Stimulated activated naive CD4-positive, alpha-beta T cell (primary cell): ENCODE measurements at places on chromosomes 5 and 9.

DNA sequence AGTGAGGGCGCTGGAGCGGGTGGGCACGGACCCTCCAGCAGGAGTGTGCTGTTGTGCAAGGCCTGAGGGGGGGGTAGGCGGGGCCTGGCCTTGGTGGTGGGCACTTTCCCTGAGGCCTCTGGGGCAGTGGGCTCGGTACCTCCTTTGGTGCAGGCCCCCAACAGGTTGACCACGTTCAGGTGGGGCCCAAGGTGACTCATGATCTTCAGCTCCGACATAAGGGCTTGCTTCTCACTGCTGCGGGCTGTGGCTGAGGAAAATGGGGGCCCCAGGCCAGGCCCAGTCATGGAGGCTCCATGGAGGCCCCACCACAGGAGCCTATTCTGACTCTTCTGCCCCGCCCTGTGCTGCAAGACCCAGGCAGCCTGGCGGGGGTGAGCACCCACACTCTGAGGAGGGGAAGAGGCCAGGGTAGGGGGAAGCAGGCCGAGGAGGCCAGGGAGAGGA is 31.5 kb downstream of the PDGFRB start:
- no peak for DNase-seq

GRCh38 chr5:181198106-181198685 is 6.8 kb downstream of the TRIM7 start:
- DNase-seq: no peak

- no peak for DNase-seq
These were observed 56.9 kb downstream of the HOMER1 start for GRCh38 chr5:79456890-79457583.

GRCh38 chr9:82543726-82544125 is 519.2 kb downstream of the RASEF start:
- DNase-seq: no peak

- no peak for DNase-seq
These were observed 31.5 kb downstream of the DDX31 start for GRCh38 chr9:132638240-132638639.

DNA sequence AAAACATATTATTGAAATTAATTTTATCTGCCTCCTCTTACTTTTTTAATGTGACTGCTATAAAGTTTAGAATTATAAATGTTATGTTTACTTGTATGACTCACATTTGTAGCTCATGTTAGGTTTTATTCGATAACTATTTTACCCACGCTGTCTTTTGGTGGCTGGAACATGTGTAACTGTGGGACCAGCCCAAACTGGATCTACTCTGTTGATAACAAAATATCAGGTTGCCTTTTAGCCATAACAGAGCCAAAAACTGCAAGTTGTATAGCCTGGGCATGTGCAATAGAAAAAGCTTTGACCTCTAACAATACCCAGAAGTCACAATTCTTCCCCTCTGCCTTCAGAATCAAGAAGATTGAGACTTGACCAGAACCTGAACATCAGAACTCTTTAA is 356.5 kb downstream of the PRELID2 start:
- no peak for DNase-seq

- no peak for DNase-seq
These were observed 7.0 kb downstream of the PDCL start for GRCh38 chr9:122821278-122821943.

DNA sequence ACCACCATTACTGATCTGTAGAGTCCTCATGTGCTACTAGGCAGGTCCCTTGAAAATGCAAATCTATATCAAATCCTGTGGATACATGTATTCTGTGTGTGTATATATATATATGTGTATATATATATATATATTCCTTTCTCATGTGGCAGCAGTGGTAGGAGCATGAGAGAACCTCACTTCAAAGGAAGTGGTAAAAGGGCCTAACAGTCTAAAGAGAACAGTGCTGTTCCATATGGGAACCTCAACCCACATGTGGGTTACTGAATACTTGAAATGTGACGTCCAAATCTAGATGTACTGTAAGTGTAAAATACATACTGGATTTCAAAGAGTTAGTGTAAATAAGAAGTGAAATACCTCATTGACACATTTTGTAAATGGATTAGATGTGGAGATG is 5.4 kb downstream of the SLC46A2 start:
- no peak for DNase-seq

DNA sequence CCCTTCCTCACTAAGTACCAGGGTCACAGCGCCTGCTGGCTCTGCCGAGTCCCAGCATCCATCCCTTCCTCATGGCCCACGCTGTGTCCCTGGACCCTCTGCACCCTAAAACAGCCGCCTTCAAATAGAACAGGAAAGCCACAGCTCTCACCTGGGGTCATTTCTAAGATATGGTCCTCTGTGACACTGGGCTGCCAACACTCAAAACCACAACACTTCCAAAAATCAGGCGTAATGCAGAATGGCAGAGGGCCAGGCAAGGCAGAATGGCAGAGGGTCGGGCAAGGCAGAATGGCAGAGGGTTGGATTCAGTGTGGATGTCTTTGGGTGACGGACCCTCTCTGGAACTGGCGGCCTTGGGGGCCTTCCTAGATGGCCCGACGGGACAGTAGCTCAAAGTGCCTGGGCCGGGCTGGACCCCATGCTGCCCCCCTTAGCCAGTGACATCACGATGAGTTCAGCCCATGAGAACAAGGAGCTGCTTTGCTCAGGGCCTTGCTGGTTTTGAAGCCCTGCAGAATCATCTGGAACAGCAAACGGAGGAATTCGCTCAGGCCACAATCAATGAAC is 35.3 kb downstream of the ZDHHC11B start:
- DNase-seq: no peak

DNA sequence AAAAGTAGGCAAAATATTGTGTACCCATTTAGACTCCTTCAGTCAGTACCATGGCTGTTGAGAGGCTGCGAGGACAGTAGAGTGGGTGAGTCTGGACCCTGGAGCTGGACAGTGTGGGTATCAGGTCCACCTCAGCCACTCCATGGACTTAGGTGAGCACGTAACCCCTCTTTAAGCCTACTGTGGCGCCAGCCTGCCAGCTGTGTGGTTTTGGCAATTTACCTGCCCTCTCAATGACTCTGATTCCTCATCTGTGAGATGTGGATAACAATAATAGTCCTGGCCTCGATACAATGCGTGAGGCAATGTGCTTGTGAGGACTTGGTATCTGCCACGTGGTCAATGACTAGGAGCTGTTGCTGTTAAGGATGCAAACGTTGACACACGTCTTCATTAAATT is 17.9 kb downstream of the SLC1A3 start:
- no peak for DNase-seq

DNA sequence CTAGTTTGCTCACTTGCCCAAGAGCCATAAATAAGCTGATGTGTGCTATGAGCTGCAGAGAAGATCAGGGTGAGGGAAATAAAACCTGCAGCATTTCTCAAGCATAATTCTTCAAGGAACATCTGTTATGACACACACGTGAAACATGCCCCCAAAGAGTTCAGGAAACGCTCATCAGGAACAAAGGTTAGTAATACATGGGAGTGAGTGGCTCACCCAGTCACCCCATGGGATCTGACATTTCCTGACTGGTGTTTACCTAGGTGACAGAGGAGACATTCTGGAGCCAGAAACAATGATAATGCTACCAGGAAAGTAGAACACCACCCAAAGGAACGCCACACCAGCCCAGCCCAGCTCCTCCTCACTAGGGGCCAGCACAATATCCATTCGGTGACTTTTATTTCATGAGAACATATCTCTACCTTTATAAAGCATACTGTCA is 66.0 kb downstream of the FRMD3 start:
- DNase-seq: no peak

DNA sequence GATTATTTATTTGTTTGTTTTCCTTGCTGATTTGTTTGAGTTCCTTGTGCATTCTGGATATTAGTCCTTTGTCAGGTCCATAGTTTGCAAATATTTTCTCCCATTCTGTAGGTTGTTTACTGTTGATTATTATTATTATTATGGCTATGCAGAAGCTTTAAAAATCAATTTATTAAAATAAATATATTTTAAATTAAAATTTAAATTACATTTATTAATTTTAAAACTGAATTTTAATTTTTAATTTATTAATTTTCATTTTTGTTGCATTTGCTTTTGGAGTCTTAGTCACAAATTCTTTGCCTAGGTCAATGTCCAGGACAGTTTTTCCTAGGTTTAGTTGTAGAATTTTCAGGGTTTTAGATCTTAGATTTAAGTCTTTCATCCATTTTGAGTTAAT is 50.9 kb downstream of the SVEP1 start:
- DNase-seq: no peak

- DNase-seq: no peak
These were observed 978.7 kb upstream of the NUDT12 start for GRCh38 chr5:104541141-104541785.

GRCh38 chr5:129902816-129903215 is 1.4 kb upstream of the CHSY3 start:
- DNase-seq: no peak

DNA sequence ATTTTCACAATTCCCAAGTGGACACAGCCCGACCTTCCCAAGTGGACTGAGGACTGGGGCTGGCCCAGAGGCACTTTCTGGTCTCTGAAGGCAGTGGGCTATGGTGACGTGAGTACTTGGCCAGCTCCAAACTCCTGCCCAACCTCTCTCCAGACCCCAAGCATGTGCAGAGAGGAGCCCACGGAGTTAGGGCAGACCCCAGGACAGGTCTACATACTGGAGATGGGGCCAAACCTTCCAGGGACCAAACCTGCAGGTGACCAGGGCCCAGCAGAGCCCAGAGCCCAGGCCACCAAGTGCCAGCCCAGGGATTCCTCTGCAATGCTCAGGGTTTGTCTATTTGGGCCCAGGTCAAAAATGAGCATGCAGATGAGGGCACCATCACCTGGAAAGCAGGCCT is 15.3 kb downstream of the BRD3 start:
- DNase-seq: no peak

DNA sequence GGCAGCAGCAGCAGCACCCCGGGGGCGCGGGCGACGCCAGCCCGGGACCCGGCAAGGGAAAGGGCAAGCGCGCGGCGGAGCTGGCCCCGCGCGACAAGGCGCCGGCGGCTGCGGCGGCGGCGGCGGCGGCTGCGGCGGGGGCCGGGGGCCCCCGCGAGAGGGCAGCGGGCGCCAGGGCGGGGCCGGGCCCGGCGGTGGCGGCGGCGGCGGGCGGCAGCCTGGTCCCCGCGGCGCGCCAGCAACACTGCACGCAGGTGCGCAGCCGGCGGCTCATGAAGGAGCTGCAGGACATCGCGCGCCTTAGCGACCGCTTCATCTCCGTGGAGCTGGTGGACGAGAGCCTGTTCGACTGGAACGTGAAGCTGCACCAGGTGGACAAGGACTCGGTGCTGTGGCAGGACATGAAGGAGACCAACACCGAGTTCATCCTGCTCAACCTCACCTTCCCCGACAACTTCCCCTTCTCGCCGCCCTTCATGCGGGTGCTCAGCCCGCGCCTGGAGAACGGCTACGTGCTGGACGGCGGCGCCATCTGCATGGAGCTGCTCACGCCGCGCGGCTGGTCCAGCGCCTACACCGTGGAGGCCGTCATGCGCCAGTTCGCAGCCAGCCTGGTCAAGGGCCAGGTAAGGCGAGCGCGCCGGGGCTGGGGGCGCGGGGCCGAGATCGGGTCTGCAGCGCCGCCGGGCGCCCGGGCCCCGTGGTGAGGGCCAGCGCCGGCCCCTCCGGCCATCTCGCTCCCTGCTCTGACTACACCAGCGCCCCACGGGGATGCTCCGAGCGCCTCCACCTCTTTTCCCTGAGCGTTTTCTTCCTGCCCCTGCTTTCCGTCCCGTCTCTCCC is at the start of gene UBE2QL1:
TSS of gene UBE2QL1 (plus strand) at position 238 of the 843 bp plus-strand sequence. CDS start at position 273, 35 bp downstream.
- DNase-seq: peak; percentile 7

- DNase-seq: no peak
These were observed 27.4 kb upstream of the FAM120AOS start for GRCh38 chr9:93480728-93481324.

GRCh38 chr5:40406741-40407211 is 272.9 kb upstream of the PTGER4 start:
- no peak for DNase-seq

DNA sequence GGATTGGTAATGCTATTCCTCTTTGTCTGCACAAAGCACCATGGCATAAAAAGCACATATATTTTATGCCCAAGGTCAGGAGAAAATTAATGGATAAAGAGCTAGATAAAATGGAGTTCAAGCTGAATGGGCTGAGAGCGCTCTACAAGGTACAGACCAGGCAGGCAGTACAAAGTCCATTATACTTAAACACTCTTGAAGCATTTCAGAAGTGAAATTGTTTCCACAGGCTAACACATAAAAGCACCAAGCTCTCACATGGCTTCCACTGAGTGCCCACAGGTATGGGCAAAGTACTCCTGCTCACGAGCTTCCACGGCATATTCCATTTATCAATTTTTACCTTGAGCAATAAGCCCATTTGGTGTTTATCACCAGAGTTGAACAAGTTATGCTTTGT is 771.2 kb upstream of the DMAC1 start:
- no peak for DNase-seq

DNA sequence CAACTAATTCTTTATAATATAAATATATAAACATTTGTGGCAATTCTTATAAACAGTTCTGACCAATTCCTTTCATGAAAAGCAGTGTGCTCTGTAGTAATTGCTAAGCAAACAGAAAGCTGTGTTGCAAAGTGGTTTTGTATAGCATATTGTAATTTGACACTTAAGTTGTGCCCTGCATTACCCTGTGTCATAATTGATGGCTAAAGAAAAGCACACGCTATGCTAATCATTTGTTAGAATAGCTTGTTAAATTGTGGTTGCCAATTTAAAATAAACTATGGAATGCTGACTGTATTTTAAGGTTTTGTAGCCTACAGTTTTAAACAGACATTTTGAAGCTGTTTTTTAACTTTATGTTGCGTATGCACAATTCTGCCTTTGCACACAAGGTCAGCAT is 140.0 kb downstream of the PBX3 start:
- DNase-seq: no peak

DNA sequence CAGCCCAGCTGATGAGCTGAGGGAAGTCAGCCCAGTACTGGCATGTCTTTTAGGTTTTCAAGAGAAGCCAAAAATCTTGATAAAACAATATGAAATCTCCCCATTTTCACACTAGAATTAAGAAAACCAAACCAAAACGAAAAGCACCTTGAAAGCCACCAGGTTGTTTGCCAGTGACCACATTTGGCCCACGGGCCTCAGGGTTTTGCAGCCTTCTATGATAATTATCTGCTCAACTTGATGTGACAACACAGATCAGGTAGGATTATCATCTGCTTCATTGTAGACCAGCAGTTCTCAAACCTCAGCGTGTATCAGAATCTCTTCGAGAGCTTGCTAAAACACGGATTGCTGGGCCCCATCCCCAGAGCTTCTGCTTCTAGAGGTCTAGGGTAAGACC is 101.4 kb downstream of the GALNT10 start:
- no peak for DNase-seq

GRCh38 chr5:54251981-54252380 is 58.4 kb downstream of the ARL15 start:
- DNase-seq: no peak
